ENCODE measurements at places on chromosomes 3 and 15. TPM values are rescaled to one million over a fixed set of nuclear protein-coding genes. Genes with fewer than 3 reads are reported as not detected.

DNA sequence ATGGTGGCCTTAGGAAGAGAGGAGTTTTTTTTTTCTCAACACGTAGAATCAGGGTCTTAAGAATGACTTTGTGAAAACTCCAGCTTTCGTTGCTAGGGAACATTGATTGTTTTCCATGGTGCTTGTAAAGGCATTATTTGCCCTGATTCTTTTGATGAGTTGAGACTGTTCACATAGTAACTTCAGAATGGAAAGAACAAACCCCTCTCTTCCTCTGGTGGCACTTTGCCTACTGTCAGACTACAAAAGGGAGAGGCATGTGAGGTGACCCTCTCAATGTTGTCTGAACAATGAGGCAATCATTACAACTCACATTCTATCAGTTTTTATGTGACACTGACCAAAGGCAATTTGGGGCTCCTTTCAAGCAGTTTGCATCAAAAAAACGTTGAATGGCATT lies 477.8 kb downstream of the FGF12 start:
- DNase-seq: no peak
- no peaks in the 10 kb centered on the region for H3K36me3 ChIP-seq
- no peak overlapping the region for H3K27ac ChIP-seq
- no peaks in the 10 kb centered on the region for H3K27me3 ChIP-seq
- H3K4me3 ChIP-seq: no peak overlapping the region

- no peaks in the 10 kb centered on the region for H3K36me3 ChIP-seq
- H3K27me3 ChIP-seq: no peaks in the 10 kb centered on the region
- no peak overlapping the region for H3K4me3 ChIP-seq
- H3K27ac ChIP-seq: no peak overlapping the region
Observed at GRCh38 chr3:186582541-186582940, 12.0 kb downstream of the DNAJB11 start.

DNA sequence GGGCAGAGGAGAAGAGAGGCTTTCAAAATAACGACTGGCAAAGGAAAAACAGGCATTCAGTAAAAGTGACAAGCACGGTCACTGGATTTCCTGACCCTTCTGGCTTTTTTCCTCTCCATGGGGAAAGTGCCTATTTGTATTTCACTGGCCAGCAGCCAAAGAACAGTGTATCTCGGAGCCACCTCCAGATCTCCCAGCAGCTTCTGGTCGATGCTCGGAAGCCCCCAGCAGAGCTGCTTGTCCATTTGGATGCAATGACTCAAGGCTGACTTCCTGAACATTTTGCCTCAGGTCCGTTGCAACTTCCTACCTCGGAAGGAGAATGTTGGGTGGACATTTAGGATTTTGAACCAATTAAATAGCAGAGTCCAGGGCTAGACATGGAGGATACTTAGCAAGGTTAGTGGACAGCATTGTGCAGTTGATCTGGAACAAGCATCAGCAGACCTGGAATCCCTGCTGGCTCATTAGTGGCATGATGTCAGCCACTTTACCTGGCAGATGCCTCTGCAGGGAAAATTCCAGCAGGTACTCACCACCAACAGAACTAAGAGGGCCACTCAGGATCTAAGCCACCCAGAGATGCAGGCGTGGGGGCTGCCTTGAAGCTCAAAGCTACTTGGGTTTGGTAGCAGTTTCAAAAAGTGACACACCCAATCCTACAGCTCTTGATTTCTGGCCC lies 1.1 kb downstream of the FAM107A start:
- H3K27ac ChIP-seq: peak overlapping the region; percentile 71
- no peaks in the 10 kb centered on the region for H3K27me3 ChIP-seq

KBTBD12 gene
- 1.6 TPM for total RNA-seq

FILIP1L gene
- total RNA-seq: 16.7 TPM
